ENCODE measurements at places on chromosomes 2 and 18.

DNA sequence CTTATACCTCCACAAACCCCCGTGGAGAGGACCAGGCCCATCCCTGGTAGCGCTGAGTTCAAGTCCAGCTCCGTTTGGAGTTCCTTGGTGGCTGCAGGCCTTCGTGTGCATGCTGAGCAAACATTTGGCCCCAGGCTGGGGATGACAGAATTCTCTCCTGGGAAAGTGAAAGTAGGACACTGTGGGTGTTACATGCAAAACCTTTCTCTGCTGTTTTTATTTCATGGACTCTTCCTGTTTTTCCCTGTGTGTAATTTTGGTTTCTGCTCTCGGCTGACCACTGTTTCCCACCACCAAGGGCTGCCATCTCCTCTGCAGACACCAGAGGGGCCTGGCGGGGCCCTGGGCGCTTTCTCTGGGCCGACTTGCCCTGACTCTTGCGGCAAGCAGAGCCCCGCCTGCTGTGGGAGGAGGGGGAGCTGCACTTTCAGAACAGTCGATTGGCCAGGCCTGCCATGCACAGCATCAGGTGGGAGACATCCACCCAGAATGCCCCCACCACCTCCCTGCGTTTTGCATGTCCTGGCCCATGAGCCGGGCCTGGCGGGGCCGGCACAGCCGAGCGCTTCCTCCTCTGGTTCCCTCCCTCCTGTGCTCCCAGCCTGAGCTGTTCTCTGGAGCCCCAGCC, 102.4 kb downstream of the CABLES1 start:
- peak; percentile 65 for DNase-seq

GRCh38 chr18:63271148-63271547, 48.4 kb downstream of the BCL2 start:
- DNase-seq = no peak

DNA sequence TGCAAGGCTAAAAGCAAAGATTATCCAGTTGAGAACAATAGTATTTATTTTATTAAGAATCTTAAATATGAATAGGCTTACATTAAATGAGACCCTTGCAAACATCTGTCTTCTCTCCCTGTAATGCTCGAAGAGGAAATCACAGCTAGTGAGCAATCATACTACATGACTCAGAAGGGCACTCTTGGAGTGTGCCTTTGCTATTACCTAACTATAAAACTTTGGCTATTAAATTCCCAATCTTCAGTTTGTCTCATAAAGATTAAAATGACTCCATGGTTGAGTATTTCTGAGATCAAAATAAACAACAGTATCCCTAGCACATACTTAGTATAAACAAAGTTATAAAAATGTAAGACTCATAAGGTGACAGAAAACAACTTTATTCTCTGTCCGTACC, 296.9 kb downstream of the KCNJ3 start:
- DNase-seq = no peak

DNA sequence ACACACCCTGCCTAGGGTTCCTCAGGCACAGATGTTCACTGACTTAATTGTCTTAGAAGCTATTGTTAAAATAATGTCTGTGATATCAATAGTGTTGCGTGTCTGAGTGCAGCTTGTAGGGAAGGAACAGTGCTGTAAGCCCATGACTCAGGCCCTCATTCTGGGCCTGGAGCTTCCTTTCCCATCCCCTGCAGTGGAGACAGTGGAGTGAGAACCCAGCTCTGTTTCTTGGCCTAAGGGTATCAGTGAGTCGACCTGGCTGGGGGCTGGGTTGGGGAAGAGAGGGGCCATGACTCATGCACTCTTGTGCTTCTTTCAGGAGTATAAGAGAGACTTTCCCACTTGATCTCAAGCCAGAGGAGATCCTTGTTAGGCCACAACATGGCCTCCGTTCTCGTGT, 106.8 kb downstream of the HRH4 start:
- DNase-seq = no peak

DNA sequence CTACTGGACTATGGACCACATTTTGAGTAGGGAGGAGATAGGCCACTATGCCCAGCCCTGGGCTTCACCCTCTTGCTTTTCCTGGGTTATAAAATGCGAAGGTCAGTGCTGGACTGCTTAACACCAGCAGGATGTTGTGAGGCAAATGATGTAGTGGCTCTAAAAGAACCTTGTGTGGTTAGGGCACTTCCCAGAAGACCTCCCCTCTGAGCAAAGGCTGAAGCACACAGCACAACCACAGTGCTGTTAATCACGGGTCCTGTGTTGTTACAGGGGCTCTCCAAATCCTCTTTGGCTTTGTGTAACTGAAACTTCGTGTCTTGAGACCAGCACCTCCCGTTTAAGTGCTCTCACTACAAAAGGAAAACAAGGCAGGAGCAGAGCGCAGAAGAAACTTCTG, 166.9 kb downstream of the KLHL29 start:
- DNase-seq = no peak
